ENCODE measurements at places on chromosomes 5 and 9.

DNA sequence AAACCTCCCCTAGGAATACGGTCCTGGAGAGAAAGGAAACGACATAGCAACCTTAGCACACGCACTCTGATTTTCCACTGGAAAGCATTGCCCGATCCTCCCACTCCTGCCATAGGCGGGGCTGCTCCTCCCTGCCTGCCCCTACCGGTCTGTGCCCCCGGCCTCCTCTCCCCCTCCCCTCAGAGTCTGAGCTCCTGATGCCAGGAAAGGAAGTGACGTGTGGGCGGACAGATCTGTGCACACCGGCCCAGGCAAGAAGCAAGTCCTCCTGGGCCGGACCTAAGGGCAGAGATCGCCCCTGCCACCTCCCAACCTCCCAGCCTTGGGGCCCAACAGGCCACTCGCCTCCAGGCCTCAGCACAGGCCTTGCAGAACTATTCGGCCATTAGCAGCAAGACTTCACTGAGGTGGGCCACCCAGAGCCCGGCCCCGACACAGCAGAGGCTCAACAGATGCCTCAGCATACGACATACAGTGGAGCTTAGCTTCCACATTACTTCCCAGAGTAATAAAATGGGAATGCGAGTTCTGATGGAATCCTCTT, 7.2 kb downstream of the NINJ1 start:
- DNase-seq = no peak

DNA sequence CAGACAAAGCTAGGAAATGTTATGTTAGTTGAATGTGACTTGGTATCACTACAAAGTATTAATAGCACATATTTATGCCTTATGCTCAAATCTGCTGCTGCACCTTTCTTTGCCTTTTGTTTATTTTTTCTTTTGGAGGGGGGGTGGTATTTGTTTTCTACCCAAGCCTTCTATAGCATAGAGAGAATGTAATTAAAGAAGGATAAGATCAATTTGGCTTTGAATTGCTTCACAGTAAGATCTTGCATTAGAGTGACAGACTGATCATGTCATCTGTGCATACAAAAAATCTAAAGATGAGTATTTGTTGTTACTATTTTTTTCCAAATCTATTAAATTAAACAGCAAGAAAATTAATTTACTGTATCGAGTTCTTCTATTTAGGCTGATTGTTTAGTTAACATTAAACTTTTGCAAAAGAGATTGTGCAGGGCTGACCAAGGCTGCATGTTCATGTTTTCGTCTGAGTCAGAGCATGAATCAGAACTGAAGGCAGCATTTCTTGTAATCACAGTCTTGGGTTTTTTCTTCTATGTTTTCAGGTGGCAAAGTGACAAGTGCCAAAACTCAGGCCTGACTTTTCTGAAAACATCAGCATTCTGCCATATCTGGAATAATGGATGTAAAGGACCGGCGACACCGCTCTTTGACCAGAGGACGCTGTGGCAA, 1007.1 kb upstream of the WWC1 start:
- DNase-seq = no peak

DNA sequence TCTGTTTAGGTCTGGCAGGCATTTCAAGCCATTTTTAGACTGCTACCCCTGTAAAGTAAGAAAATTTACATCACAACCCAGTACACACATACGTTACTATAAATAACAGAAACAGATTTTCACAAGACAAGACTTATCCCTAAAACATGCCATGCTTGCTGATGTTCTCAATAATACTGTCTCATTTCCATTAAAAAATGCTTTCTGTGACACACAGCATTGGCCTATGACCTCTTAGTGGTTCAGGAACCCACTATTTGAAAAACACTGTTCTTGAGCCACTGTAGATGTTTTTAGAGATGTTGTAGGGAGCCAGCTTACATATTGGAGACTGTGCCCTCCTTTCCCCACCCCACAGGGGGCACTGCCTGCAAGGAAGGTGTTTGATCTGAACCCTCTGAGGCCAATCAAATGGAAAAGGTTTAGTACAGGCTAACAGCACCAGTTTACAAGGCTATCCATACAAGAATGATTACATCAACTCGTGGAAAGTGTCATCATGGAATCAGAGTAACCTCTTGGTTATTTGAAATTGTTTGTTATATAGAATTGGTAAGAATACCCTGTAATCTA, 30.8 kb downstream of the ZSWIM6 start:
- DNase-seq = no peak

DNA sequence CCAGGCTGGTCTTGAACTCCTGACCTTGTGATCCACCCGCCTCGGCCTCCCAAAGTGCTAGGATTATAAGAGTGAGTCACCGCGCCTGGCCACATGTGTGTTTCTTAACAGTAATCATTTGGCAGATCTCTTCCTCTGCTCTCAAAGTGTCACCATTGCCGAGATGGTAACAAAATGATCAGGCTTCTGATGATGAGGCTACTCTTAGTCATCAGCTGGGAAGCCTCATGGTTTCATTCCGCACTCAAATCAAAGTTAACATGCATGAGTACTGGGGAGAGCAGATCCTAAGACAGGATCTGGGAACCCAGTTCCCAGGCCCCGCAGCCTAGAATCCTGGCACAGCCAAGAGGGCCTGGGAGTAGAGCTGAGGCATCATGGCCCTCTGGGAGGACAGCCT, 27.4 kb downstream of the BARHL1 start:
- DNase-seq = no peak

GRCh38 chr5:99129768-99130501, 201.1 kb upstream of the CHD1 start:
- DNase-seq = no peak

Data from stimulated activated CD8-positive, alpha-beta memory T cell treated with anti-CD3 and anti-CD28 coated beads, Interleukin-15, amount 100 ng/mL, for 24 hours (primary cell).